Hippocampal formation (tissue), 2 donors: ENCODE measurements at places on chromosomes 2 and 18.

- DNase-seq: no peak
Observed at GRCh38 chr2:227509076-227509475, 37.1 kb downstream of the AGFG1 start.

DNA sequence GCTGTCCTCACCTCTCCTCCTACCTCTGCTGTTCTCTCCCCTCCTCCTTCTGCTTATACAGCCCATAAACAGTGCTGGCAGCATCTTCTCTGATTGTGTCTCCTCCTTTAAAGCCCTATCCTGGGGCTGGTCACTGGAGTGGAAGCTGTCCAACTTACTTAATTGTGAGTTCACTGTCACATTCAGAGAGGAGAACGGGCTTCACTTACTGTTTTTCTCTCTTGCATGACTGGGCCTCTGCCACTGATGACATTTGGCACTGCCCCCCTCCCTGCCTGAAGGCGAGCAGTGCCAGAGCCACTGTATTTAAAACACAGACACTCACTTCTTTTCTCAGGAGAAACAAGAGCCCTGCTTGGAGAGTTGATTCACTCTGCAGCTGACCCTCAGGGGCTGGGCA is 12.3 kb downstream of the GAD1 start:
- no peak for DNase-seq

DNA sequence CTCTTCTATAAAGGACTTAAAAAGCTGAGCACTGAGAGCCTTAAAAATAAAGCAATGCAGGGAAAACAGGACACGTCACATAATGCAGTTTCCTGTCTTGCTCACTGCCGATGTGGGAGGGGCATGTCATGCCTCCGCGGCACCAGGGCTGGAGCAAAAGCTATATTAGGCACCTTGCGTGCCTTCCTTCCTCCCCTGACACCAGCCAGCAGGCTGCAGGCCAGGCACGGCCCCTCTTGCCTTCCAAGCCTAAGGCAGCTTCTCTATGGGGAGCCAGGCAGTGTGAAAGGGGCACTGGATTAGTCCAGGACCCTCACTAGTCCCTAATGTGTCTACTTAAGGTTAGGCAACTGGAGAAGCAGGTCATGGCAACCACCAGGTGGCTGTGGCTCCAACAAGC is 26.3 kb downstream of the MRPL35 start:
- no peak for DNase-seq

DNA sequence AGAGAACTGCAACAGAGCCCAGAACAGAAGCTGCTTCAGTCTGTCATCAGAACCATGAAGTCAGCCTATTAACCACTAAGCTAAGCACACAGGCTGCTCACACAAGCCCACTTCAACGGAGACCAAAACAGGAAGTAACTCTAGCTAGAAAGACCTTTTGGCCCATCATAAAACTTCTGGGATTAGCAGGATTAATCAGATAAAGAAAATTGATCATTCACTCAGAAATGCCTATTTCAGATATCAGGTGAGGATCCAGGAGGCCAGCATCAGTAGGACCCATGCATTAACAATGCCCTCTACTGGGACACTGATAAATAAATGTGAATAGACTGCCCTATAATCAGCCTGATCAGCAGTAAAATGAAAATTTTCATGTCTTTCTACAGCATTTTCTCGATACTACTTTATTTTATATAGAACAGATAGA is 101.4 kb downstream of the WDPCP start:
- DNase-seq: peak; percentile 49

GRCh38 chr18:76838182-76838581 is 15.8 kb downstream of the ZNF236 start:
- DNase-seq: no peak

DNA sequence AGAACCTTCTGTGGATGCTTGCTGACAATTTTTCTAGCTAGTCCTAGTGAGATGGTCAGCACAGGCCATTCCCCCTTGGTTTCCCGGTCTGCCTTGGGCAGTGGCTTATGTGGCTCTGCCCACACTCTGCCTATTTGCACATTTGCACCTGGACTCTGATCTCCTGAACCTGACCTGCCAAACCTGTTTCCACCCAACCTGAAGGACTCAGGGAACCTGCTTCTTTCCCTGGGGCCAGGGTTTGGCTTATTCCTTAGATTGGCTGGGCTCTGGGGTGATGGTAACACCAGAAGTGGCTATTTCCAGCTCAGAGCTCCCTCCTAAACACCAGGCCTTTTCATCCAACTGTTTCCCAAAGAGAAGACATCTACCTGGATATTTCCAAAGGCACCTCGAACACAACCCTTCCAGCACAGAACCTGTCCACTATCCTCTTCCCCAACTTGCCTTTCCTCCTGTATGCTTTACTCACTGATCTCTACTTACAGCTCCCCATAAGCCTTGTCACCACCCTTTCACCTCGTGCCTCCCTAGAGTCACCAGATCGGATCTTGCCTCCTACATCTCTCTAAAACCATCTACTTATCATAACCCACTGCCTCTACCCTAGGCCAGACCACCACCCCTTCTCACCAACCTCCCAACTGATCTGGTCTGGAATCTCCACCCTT is 5.8 kb upstream of the MTA3 start:
- no peak for DNase-seq

GRCh38 chr2:28484835-28485234 is 11.0 kb upstream of the PLB1 start:
- no peak for DNase-seq

DNA sequence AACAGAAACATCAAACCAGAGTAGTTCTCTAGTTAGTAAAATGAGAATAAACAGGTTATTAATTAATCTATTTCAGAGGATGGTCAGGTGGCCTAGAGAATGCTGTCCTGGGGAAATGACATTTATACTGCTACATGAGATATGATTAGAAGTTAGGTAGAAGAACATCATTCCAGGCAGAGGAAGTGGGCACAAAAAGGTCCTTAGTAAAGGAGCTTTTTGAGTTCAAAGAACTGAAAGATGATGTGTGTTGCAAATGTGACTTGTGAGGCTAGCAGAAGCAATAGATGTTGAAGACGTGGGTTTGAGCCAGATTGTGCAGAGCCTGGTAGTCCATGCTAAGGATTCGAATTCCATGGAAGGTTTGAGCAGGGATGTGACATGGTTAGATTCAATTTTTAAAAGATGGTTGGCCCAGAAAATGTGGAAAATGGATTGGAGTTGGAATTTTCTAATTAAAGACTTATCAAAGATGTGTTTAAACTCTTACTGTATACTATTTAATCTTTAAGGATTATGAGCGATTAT is 34.2 kb downstream of the RAB10 start:
- no peak for DNase-seq

GRCh38 chr2:23541503-23542229 is 156.7 kb downstream of the KLHL29 start:
- DNase-seq: no peak

DNA sequence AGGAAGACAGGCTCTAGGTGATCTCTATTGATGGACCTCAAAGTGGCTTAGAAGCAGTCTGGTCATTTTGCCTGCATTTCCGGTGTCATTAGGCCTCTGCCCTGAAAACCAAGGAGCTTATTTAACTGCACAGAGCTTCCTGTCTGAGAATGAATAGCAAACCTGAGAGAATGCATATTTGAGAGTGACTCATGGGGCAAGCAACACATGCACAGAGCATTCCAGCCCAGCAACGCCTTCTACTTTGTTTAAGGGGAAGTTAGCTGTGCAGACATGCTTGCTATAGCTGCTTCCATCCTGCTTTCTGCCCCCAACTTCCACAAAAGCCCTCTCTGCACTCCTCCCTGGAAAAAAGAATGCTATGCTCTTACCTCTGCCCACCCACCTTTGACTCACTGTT is 232.8 kb downstream of the GRB14 start:
- DNase-seq: no peak

GRCh38 chr2:128817171-128817570 is 498.5 kb upstream of the HS6ST1 start:
- no peak for DNase-seq

GRCh38 chr18:3060667-3061580 is 48.0 kb upstream of the LPIN2 start:
- no peak for DNase-seq

DNA sequence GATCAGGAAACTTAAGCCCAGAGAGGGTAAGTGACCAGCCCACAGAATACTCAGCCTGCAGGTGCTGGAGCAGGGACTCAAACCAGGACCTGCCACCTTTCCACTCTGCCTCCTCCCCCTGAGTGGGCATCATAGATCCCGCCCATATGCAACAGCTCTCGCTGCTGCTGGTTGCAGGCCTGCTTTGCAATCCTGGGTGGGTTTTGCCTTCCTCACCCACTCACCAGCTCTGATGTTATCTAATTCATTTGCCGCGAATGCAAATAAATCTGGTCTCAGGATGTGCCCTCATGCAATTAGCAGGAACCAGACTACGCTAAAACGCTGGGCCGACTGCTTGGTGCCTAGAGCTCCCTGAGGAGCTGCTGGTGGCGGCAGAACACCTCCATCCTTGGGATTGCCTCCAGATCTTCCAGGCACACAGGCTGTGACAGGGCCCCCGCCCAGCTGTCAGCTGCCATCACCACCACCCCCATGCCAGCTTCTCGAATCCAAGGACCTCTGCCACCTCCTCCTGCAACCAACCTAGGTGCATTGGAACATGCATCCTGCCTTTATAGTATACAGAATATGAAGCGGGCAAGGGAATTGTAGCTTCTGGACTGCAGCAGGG is 28.8 kb downstream of the CNGA3 start:
- no peak for DNase-seq

DNA sequence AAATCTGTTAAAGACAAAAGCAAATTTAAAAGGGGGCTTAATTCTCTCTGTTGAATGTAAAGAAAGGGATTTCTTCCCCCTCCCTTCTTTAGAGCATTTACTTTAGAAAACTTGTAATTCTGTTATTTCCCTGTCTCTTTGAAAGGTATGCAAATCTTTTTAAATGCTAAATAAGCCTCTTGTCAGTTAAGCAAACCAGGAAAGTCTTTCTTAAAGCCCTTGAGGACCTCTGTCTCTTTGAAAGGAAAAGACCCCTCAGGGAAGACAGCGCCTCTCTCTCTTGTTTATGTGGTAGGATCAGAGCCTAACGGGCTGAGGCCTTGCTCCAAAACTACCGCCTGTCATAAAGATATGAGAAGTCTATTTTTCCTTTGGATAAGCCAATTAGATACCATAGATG is 139.9 kb upstream of the CDH7 start:
- DNase-seq: no peak

DNA sequence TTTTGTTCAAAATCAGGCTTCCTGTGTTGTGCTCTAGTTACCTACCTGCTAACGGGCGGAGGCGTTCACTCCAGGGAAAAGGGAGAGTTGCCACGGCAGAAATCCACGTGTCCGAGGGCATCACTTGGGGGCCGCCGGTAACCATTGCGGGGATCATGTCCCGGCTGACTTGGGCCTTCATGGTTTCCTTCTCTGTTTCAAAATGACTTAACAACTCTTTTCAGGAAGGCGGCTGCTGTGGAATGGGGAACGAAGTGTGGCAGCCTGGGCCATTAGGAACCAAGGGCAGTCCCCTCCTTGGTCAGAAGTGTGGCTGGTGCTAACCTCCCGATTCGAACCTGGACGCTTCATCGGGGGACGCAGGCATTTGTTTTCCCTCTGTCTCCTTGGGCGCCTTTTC is 56.8 kb downstream of the INPP5D start:
- no peak for DNase-seq

DNA sequence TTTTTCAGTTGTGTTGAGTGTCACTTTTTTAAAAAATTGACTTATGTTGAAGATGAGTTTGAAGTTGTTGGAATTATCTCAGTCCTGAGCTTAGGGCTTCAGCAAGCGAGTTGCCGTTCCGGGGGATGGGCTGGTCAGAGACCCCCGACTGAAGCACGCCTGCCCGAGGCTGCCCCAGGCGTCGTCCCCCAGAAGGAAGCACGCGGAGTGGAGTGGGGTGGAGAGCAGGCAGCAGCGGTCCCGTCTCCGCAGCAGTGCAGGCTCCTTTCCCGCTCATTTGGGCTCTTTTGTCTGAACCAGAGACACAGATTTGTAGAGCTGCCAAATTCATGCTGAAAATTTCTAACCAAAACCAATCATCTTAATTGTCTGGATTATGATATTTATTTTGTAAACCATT is 33.7 kb downstream of the NFATC1 start:
- DNase-seq: no peak

DNA sequence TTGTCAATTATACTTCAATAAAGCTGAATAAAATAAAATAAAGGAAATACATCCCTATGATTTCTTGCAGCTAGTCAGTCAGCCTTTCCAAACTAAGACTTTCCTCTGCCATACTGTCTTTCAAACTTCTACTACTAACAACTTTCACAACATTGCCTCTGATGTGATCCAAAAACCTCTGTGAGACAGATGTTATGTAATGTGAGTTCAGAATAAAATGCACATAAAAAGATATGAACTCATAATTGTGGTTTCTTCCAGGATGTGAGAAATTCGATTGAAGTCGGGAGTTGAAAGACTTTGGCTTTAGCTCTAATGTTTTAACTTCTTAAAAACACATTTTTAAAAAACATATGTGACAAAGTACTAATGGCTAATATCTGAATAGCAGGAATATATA is 98.7 kb downstream of the PIGN start:
- no peak for DNase-seq
